ENCODE measurements at places on chromosomes 7 and 10. TPM values are rescaled to one million over a fixed set of nuclear protein-coding genes. Genes with fewer than 3 reads are reported as not detected.

Gene C10orf62
- polyA plus RNA-seq, result 0.28 TPM

Gene PIP
- not detected for polyA plus RNA-seq

Gene TLX1
- polyA plus RNA-seq, result 0.06 TPM

Gene CWF19L1
- 29.0 TPM for polyA plus RNA-seq

Gene SYCE1
- polyA plus RNA-seq, result 0.26 TPM

Gene UCMA
- not detected for polyA plus RNA-seq

Gene GRM3
- 0.37 TPM for polyA plus RNA-seq

Gene TMEM178B
- 0.32 TPM for polyA plus RNA-seq

Gene ACBD7
- 5.8 TPM for polyA plus RNA-seq

Gene ASZ1
- polyA plus RNA-seq, result not detected

Gene TRPV5
- polyA plus RNA-seq, result 0.83 TPM

Gene AKR1C3
- polyA plus RNA-seq, result 79.0 TPM

Gene LSM5
- 87.4 TPM for polyA plus RNA-seq

Gene LIPM
- polyA plus RNA-seq, result 0.11 TPM

Gene FOXP2
- polyA plus RNA-seq, result 11.1 TPM

Gene UBE3C
- polyA plus RNA-seq, result 40.5 TPM

Gene SYT15B
- polyA plus RNA-seq, result 1.7 TPM

Gene GCK
- polyA plus RNA-seq, result 3.6 TPM

Gene DNAJC12
- 12.3 TPM for polyA plus RNA-seq

Gene ANKRD22
- 0.54 TPM for polyA plus RNA-seq

Gene POMZP3
- polyA plus RNA-seq, result 12.5 TPM

Gene WEE2
- polyA plus RNA-seq, result 0.35 TPM

Gene AMZ1
- 0.29 TPM for polyA plus RNA-seq
